ENCODE measurements at places on chromosomes 1 and 21.

- DNase-seq, result no peak
These were observed 64.2 kb upstream of the MRPS6 start for GRCh38 chr21:34009193-34009592.

GRCh38 chr1:232285138-232285537 is 344.8 kb downstream of the SIPA1L2 start:
- no peak for DNase-seq

DNA sequence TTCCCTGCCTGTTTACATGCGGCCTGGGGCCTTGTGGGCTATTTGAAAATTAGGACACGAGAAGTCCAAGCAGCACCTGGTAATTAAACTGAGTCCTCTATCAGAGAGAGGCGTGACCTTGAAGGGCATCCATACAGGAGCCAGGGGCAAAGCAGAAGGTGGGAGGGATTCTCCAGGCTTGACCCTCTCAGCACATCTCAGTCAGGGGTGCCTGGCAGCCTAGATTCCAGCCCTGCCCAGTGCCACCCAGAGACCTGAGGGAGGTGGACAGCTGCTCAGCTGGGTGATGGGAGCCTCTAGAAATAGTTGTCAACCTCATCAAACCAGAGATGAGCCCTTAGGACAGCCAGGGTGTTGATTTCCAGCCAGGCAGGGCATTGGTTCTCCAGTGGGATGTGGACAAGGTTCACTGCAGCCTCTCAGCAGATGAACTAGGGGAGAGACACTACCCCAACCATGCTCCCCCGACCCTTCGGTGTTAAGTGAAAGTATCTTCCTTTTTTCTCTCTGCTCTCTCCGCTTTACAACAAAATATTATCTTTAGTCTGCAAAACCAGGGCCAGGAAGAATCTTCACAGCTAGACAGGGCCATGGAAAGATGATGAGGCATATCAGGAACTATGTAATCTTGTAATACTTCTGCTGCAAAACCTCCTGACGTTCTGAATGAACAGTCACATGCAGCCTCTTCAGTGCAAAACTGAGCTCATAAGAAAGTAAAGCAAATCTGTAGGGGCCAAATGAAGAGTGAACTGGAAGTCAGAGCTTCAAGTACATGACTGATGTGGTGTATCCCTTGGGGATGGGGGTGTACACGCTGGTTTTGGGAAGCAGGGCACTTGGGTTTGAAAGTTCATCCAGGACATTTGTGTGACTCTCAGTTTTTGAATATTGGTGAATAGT is 35.9 kb upstream of the ATP5PO start:
- no peak for DNase-seq

DNA sequence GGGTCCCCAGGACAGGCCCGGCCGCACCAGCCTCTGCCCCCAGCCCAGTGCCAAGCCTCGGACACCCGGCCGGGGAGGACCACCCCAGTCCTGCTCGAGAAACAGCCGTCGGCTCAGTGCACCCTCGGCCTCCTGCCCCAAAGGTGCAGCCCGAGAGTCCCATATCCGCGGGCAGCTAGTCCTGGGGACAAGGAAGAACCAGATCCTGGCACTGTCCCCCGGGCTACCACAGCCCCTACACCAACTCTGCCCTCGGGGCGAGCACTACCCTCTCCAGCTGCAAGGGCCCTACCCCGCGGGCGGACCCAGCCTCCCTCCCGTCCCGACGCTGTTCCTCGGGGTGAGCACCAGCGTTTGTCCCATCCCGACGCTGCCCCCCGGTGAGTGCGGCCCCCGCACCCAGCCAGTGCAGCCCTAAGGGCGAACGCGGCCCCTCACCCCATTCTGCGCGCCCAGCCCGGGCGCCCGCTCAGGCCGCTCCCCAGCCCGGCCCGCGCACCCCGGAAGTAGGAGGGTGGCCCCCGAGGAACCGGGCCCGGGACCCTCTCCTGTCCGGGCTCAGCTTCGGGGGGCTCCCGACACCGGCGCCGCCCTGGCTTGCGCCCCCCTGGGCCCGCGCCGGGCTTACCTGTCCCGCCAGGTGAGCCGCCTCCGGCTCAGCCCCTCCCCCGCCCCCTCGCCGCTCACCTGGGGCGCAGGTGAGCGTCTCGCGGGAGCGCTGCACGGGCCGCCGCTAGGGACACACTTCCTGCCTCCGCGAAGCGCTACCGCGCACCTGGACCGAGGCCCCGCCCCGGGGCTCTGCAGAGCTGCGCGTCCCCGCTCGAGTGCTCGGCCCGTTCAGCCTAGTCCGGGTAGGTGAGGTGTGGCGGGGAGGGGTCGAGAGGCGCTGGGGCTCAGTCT is at the start of gene KDF1:
KDF1 (minus strand) TSS at position 747 of the 903 bp plus-strand sequence. CDS start 8,088 bp downstream, outside the sequence.
- no peak for DNase-seq

- DNase-seq, result no peak
These were observed 54.7 kb downstream of the LHX8 start for GRCh38 chr1:75188892-75189291.

DNA sequence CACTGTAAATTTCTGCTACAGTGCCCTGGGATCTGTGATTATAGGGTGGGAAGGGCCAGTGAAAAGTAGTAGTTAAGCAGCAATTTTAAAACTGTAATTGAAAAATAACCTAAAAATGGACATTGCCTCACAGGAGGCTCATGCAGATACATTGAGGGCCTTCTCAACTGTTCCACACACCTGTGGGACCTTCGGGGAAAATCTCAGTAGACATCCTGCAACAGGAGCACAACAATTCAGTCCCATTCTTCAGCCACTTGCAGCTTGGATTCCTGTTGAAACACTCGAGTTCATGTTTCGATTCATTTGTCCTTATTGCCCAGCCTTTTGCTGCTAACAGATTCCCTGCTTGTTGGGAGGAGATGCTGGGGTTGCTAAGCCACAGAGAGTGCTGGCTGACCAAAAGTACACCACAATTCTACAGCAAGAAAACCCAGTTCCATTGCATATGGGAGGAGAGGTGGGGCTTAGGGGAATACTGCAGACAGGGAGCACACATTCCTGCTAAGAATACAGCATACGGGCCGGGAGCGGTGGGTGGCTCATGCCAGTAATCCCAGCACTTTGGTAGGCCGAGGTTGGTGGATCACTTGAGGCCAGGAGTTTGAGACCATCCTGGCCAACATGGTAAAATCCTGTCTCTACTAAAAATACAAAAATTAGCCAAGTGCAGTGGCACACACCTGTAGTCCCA is 4.5 kb downstream of the TMCC2 start:
- no peak for DNase-seq

GRCh38 chr1:110107867-110108469 is 4.3 kb upstream of the UBL4B start:
- no peak for DNase-seq

DNA sequence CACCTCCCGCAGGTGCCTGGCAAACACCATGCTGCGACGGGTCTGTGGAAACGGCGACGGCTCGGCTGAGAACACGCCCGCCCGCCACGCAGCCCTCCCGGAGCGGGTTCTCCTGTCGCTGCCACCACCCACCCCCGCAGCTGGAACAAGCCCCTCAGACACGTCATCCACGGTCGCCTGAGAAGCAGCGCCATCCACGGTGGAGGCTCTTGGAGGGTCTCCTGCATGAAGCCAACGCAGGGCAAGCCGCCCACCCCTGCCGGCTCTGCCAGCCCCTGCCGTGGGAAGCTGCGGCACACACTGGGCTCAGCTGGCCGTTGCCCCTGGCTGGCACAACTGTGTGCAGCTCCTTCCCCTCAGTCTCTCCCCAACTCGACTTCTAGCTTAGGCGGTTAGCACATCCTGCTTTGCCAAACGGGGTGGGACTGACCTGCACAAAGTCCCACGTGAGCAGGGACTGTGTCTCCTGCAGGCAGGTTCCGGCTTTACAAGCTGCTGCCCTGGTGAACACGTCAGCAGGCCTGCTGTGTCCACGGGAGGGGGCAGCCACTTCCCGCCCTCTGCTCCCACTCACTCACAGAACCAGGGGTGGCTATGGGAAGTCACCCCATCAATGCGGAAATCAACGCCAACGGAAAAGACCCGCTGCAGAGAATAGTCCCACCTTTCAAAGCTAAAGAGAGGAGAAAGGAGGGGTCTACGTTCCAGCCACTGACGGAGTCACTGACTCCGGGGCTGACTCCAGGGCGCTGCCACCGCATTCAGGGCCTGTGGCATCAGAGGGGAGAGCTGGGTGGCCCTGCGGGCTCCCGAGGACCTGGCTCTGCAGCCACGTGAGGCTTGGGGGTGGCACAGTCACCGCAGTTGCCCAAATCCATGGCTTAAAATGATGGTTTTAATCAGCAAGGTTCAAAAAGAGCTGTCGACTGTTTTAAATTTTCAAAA is 10.3 kb downstream of the POFUT2 start:
- no peak for DNase-seq

GRCh38 chr1:173954179-173954578 is 37.1 kb upstream of the SERPINC1 start:
- no peak for DNase-seq

- DNase-seq, result no peak
These were observed 146.0 kb downstream of the MIS18A start for GRCh38 chr21:32132881-32133280.

GRCh38 chr1:161952607-161953172 is 71.0 kb downstream of the OLFML2B start:
- no peak for DNase-seq

GRCh38 chr1:14366091-14367018 is 232.1 kb upstream of the KAZN start:
- DNase-seq, result no peak

DNA sequence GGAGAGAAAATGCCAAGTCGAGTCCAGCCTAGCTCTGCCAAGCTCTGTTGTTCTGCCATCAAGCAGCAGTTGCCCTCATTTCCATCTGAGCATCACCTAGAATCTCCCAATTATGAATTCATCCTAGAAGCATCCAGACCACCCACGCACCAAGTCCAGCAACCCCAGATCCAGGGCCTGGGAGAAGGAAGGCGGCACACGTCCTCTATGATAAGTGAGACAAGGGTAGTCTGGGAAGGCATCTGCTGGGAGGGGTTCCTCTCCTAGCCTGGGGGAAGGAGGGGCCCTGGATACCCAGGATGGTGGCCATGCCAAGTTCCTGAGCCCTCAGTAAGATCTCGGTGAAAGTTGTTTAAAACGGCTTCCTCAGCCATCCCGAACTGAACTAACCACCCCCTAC is 70.7 kb downstream of the VWA5B1 start:
- no peak for DNase-seq

GRCh38 chr1:84776639-84777038 is 86.4 kb upstream of the SSX2IP start:
- DNase-seq, result no peak

- DNase-seq, result no peak
These were observed 10.6 kb upstream of the F3 start for GRCh38 chr1:94552071-94552586.

GRCh38 chr1:211756471-211757020 is 74.0 kb downstream of the LPGAT1 start:
- DNase-seq, result no peak

- no peak for DNase-seq
These were observed 95.6 kb downstream of the CENPF start for GRCh38 chr1:214698559-214698958.

DNA sequence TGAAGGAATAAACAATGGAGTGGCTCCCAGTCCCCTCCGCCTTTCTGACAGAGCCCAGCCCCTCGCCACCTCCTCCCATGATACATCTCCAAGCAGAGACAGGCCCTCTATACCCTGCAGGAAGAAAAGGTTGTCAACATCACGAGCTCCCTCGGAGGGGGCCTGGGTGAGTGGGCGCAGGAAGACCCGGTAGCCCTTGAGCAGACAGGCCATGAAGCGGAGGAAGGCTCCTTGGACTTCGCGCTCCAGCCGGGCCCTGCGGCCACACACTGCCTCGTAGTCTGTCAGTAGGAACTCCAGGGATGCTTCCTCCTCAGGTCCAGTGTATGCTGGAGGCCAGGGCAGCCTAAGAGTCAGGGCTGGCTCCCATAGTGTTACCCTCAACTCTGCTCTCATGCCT is 7.0 kb downstream of the DENND4B start:
- DNase-seq, result no peak

DNA sequence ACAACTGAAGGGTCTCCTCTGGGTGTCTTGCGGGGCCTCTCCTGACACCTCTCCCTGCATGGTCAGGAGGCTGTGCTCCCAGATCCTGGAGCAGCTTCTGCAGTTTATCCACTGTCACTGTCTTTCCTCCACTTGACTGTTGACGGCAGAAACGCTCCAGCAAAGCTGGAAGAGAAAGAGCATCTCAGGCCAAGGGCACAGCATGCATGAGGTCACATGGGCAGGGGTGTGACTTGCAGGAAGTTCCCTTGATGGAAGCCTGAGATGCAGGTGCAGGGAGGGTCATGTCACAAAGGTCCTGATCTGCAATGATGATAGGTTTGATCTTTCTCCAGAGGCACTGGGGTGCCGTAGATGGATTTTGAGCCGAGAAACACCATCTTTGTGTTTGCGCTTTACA is 23.3 kb downstream of the SLC44A3 start:
- no peak for DNase-seq

DNA sequence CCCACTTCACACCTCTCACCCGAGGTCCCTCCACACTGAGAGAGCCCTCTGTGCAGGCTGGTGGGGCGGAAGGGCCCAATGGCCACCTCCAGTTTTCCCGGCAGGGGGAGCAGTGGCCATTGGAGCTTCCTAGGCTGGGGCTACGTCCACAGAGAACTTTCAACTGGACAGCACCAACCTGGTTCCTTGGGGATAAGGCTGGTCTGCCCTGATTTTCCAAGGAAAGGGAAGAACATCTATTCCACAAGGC is 20.3 kb upstream of the LAPTM5 start:
- no peak for DNase-seq

DNA sequence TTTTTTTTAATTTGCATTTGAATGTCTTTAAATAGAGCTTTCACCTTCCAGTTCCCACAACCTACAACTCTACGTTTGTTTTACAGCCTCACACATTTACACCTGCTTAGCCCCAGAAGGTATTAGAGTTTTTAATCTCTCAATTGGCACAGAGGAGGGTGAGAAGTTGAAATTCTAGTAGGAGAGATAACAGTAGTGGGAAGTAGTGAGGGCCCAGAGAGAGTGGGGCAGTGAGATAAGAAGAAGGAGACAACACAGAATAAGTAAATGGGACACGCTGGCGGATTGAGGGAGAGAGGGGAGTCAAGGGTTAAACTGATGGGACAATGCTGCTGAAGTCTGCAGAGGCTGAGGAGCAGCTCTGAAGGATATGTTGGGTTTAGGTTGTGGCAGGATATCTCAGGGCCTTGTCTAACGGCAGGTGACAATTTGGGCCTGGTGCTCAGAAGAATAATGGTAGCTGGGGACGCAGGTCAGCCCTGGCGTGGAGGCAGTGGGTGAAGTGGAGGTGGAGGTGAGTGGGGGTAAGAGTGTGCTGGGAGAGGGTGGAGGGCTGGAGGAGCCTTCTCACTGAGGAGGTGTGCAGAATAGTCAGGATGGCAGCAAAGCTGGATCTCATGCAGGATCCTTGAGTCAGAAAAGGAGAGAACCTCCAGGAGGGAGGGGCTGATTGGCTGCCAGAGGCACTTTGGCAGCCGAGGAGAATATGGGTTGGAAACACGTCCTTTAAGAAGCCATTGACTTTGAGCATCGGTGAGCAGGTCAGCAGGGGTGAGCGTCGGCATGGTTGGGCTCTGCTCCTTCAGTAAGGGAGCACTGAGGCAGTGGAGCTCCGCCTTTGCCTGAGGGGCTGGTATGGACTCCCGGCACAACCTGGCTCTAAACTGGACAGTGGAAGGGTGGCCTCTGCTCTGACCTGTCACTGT is 72.9 kb downstream of the SYT6 start:
- no peak for DNase-seq

Data from activated naive CD4-positive, alpha-beta T cell (primary cell).